ENCODE measurements at places on chromosomes 4 and X.

DNA sequence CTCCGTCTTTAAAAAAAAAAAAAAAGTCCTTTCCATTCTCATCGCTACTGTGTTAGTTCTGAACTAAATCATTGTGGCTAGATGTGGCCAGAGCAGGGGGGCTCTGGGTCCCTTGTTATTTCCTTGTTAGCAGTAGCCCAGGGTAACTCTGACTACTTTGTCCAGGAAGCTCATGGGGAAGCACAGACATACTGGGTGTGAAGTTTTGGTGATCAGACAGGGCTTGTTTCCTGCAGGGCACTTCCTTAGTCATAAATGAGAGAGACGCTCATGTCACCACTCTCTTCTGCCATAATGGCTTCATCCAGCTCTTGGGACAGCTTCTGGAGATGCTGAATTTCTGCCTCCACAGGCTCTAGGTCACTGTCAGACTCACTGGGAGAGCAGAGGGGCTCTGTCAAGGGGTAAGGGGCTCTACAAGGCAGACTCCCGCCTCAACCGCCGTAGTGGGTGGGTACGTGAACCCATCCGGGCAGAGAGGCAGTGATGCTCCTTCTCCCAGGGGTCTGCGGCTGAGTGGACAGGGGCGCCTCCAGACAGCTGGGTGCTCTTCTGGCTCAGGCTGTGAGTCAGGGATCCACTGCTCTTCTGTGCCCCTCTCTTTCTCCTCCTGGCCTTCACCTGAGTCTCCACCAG, 12.9 kb downstream of the STIM2 start:
- ATAC-seq: no peak

GRCh38 chr4:76233529-76233928, 18.0 kb upstream of the FAM47E start:
- peak; percentile 64 for ATAC-seq

DNA sequence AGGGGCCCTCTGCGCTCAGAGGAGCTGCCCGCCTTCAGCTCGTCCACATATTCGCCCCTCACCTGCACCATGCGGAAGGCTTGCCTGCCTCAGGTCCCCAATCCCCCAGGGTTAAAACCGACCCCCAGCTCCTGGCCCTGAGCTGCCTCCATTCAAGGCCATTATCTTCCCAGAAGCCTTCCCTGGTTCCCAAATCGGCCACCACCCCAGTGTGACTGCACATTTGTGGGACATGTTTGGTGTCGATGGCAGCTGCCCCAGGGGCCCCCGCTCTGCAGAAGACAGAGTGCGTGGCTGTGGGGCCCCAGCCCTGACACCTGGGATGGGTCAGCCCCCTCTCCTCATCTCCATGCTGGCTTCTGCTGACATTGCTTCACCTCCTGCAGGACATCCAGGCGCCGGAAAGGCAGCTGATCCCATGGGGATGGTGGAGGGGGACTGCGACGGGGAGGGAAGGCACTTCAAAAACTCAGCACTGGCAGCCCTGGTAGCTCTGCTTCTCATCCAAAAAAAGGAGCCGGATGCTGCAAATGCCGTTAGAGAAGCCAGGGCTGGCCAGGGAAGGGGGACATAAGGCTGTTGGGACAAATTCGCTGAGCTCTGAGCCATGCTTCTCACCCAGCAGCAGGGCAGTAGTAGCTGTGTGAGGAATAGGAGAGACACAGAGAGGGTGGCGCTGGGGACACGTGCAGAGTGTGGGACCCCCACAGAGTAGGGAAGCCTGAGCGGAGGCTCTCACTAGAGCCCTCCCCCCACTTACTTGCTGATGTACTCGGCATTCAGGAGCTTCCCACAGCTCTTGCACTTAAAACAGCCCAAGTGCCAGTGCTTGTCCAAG, 78.5 kb downstream of the ABLIM2 start:
- peak; percentile 6 for ATAC-seq

GRCh38 chr4:145956288-145956890, 17.8 kb upstream of the ZNF827 start:
- peak; percentile 70 for ATAC-seq

DNA sequence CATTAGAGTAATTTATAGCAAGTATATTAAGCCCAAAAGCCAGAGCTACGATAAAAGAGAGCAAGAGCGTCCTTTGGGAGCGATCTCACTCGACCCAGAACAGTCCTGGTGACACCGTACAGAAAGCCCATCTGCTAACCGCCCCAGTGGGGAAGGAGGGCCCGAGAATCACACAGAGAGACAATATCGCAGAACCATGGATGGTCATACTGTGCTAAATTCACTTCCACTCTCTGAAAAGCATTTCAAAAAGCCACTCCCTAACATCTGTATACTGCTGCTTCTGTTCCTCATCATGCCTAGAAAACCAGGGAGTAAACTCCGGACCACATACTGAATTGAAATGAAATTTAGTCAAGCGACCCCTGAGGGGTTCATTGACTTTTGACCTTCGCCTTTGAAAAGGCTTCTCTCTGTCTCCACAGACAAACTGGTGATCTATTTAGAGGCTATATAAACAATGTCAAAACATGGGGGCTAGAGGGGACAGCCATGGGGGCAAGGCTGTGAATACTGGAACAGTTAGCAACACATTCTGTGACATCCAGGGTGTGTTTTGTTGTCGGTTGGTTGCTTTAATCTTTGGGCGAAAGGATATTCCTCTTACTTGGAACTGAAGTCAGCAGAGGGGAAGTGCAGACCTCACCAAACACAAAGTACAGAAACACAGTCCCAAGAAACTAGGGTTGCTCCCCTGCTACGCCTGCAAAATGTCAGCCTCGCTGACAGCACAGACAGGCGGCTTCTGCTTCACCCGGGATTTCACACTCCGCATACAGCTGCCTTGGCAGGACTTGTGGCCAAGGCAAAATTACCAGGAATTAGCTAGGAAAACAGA, 129.0 kb upstream of the RASGEF1B start:
- ATAC-seq: peak; percentile 74

- ATAC-seq: peak; percentile 80
Measured at GRCh38 chr4:75895744-75896314, 6.4 kb downstream of the PPEF2 start.

DNA sequence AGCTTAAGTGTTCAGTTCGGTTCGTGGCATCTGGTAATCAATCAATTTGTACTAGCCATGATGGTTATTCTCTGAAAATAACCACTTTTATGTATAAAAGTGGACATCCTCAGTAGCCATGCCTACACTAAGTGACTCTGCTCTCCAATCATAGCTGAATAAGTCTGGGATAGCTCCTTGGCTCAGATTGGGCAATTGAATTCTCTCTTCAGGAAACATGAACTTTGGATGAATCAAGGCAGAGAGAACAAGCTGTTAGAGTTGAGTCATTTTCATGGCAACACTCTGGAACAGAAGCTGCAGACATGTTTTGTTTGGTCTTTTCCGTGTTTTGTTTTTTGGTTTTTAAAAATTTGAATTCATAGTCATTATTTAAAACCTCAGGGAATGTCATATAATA, 66.8 kb upstream of the TMEM164 start:
- no peak for ATAC-seq

DNA sequence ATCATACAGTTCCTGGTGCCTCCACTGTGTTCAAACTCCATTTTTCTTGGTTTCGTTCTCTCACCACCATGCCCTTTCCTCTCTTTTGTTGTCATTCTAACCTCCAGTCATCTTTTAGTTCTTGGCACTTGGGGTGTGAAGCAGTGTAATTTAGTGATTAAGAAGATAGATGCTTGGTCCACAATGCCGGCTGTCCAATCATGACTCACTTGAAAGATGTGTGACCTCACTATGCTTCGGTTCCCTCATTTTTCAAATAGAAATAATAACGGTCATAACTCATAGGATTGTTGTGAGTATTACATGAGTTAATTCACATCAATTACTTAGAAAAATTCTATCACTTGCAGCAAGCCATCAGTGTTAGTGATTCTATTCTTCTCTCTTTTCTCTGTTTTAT, 327.8 kb downstream of the ADGRL3 start:
- ATAC-seq: peak; percentile 73

DNA sequence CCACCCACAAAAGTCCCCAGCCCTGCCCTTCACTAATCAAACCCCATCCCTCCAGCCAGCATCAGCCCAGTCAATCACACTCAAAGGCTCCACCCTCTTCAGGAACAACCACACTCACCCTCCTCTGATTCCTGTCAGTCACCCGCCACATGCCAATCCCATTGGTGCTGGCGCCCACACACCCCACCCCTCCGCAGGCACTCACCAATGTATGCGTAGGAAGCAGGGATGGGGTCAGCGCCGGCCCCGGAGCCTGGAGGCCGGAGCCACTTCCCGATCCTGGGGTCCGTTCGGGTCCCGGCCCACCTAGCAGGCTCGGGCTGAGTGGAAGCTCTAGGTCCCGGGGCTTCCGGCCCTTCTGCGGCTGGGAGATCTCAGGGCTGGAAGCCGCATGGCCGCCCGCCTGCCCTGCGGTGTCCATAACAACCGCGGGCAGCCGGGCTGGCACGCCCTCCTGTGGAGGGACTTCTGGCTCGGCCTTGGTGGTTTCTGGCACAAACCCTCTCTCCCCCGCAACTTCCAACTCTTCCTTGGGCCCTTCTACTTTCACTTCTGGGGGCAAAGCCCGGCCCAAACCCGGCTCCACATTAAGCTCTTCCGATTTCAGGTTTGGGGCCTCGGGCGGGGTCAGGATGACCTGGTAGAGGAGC, 7.9 kb upstream of the CFP start:
- no peak for ATAC-seq

GRCh38 chrX:136268051-136269048, 17.1 kb upstream of the MAP7D3 start:
- peak; percentile 49 for ATAC-seq

DNA sequence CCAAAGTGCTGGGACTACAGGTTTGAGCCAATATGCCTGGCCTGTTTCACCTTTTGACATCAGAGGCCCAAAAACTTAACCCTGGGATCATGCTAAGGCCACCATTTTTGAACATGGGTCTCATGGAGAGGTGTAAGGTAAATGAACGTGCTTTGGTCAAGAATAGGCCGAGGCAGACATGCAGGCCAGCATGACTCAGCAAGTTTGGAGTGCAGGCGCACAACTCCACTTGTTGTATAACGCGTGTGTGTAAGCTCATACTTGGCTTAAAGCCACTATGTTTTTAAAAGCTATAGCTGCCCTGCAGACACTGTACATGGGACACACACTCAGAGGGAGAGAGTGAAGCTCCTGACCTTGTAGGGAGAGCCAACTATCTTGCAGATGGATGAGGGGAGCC, 43.8 kb upstream of the HPSE start:
- no peak for ATAC-seq

- no peak for ATAC-seq
Measured at GRCh38 chrX:95382799-95383198, 1301.8 kb upstream of the DIAPH2 start.

- ATAC-seq: no peak
Measured at GRCh38 chr4:168683595-168683994, 186.7 kb downstream of the PALLD start.

DNA sequence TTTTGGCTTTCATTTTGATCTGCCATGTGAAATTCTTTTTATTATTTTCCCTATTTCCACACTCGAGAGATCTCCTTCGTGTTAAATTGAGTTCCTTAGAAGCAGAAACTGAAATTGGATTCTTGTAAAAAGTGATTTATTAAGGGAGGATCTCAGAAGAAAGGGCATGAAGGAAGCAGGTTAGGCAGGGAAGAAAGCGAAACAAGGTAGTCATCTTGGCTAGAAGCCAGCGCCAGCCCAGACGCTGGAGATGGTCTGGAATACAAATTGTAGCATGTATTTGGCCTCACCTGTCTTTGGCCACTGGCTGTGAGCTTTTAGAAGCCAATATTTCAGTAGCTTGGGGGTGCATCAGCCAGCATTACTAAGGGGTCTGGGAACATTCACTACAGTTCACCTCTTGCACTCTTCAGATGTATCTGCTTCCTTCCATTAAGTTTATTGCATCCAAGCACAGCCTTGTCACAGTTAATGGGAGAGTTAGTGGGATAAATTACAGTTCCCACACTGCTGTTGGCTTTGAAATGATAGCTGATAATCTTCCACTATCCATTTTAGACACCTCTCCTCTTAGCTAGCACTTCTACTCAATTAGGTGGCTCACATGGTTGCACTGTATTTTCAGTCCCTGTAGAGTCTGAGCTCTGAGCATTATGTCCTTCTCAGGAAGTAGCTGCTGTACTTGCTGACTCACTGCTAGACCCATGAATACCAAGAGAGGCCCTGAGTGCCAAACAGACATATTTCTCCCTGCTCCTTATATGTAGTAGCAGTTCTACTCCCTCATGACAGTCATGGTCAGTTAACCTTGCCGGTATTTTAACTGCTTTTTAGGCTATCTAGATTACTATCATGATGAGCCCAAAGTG, 14.6 kb downstream of the GRXCR1 start:
- peak; percentile 85 for ATAC-seq

DNA sequence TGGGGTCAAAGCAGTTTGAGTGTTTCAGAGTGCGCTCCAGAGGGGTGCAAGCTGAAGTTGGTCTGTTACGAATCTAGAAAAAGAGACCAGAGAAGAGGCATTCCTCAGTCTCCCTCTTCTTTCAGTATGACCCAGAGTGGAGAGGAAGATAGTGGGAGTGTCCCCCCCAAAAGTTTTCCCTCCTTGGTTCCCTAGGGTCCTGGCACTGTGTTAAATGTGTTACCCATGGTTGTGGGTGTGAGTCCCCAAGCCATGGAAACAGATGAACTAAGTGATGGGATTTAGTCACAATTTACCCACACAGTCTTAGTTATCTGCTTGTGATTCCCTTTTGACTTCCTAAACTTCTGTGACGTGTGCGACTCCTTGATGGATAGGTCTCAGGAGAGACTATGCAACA, 27.0 kb upstream of the NAF1 start:
- no peak for ATAC-seq
